ENCODE measurements at places on chromosomes 2 and 18.

- DNase-seq, result no peak
Observed at GRCh38 chr2:88252111-88252510, 82.0 kb downstream of the THNSL2 start.

- DNase-seq, result no peak
Observed at GRCh38 chr2:63192169-63192888, 141.7 kb downstream of the OTX1 start.

DNA sequence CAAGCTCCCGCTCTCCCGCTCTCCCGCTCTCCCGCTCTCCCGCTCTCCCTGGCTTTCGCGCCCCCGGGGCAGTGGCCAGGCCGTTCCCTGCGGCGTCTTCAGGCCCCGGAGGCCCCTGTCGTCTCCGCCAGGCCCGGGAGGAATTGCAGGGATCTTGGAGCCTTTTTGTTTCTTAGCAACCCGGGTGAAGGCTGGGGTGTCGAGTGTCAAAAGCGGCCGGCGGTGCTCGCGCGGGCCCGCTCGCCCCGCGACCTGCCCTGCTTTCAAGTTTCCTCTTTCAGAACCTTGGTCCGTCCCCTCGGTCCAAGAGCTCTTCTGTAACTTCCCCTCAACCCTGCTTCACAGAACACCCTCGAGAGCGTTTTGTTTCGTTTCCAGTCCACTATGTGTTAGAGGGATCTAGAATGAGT is 1.4 kb downstream of the RNF138 start:
- peak; percentile 57 for DNase-seq

DNA sequence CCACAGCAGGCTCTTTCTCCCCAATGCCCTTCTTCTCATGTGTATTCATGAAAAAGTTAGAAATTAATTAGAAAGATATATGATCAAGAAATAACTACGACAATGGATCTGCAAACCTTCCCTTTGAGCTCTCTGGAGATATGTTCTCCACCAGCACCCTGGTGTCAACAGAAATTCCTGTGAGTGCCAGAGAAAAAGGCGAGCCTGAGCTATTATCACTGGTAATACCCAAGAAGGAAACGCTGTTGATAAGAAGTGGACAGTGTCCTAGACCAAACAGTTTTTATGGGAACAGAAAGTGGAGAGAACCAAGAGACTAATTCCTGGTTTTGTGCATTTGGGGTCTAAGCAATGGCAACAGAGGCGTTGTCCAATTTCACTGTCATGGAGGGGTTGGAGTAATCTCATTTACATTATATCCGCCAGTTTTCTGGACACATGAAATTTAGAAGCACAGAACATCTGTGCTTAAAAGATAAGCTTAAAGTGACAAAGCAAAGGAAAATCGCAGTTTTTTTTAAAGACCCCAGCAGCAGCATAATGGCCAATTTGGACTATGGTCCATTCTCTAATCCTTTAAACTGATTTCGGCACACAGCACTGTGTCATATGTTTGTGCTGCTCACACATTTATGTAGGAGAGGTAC is 47.2 kb upstream of the CDC42EP3 start:
- no peak for DNase-seq

DNA sequence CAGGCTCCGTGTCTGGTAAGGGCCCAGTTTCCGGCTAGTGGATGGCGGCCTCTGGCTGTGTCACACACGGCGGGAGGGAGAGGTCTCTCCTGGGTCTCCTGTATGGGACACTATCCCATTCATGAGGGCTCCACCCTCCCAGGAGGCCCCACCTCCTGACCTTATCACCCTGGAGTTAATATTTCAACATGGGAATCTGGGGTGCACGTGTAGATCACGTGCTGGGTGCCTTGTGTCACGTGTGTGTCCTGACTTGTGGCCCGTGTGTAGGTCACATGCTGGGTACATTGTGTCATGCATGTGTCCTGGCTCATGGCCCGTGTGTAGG is 9.9 kb downstream of the NEU4 start:
- peak; percentile 32 for DNase-seq
